ENCODE measurements at places on chromosomes 6 and 20.
A peak's percentile ranks its signal among the peaks of the same experiment; 100 is the strongest.

DNA sequence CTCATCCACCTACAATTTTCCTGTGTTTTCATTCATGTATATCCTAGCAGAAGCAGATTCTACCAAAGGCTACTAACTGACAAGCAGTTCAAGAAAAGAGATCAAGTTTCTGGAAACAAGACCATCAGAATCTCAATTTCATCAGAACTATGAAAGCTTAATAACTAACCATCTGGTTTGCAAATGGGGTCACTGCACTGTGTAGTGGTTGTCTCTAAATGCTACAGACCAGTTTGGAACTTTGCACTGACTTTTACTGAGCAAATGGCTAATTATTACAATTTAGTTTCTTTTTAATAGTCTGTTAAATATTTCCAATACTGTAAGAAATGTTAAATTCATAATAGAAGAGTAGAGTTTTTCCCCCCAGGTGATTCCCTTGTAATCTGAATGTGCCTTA, 64.5 kb downstream of the REPS1 start:
- DNase-seq: no peak

GRCh38 chr20:58553841-58554240, 38.6 kb upstream of the APCDD1L start:
- DNase-seq: no peak

DNA sequence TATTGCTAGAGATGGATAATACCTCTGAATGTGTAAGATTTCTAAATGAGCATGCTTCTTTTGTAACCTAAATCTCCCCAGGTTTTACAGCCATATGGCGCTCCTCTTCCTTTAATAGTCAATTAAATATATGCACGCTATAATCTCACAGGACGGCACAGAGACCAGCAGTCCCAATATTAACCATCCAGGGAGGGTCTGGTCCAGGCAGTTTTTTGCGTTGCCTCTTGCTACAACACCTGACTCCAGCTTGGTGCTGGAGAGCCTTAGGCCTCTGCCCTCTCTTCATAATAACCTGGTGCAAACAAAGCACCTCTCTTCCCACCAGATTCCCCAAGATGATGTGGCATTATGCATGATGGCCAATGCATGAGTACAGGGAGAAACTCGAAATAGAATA, 183.4 kb downstream of the LY86 start:
- DNase-seq: no peak

DNA sequence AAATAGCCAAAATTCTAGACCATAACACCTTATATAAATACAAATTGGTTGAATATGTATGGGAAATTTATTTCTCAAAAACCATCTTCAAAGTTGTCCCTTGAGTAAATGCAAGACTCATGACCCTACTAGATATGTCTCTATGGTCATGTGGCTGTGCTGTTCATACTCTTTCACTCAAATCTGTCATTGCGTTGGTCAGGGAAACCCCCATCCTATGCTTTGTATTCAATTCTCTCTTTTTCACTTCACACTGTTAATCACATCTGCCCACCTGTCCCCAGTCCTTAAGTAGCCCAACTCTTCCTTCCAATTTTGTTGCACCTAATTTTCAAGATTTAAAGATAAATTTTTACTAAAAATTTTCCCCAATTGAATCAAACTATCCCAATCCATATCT, 51.0 kb downstream of the RPS12 start:
- no peak for DNase-seq

- DNase-seq: no peak
These were observed 1.9 kb downstream of the ELOVL2 start for GRCh38 chr6:11042025-11042749.

- DNase-seq: peak; percentile 64
These were observed 148.3 kb downstream of the GPX5 start for GRCh38 chr6:28673787-28674671.

DNA sequence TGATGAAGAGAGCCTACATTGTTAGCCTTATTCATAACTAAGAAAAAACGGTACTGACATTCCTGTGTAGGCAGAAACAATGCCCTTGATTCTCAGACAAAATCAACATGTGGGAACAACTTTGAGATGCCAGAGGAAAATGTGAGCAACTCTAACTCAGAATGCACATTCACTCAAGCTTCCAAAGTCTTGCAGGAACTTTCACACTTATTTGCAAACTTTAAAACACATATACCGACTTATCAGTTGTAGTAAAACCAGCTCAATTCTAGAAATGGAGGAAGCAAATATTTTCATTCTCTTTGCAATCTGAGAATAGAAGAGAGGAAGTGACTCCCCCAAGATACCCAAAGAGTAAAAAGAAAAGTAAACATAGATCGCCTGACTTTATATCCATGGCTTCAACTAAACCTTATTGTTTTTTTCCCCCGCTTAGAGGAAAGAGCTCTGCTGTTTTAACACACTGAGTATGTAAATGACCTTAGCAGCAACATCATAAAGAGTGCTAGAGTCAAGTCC, 117.6 kb downstream of the EPB41L2 start:
- DNase-seq: peak; percentile 30

- no peak for DNase-seq
These were observed 554.8 kb downstream of the DHX35 start for GRCh38 chr20:39516964-39517363.

- no peak for DNase-seq
These were observed 1234.7 kb upstream of the GJE1 start for GRCh38 chr6:140897804-140898573.

DNA sequence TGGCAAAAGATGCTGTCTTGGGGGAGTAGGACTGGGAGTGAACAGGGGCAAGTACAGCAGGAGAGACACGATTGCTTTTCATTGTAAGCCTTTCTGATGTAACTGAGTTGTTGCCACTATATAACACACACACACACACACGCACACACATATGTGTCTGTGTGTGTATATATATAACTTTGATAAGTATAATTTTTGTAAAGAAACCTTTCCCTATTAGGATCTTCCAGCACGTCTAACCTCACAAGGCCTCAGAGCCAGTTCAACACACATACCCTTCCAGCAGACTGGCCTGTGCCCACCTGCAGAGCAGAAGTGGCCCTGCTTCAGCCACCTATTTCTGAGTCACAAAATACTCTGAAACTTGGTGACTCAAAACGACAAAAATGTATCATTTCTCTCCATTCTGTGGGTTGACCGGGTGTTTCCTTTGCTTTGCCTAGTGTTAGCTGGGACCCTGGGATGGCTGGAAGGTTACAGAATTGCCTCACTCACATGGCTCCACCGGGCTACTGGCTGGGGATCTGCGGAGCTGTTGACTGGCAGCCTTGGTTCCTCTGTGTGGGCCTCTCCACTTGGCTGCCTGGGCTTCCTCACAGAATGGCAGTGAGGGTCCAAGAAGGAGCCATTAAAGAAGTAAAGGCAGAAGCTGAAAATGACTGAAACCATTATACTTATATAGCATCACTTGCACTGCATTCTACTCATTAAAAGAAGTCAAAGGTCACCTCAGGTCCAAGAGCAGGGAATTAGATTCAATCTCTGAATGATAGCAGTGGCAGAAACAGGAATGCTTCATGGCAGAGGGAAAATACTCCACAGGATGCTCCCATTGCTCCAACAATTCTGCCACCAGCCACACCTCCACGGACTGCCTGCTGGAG, 126.4 kb downstream of the BANF2 start:
- DNase-seq: no peak

GRCh38 chr20:35600993-35601973, 14.3 kb upstream of the SPAG4 start:
- DNase-seq: peak; percentile 37

DNA sequence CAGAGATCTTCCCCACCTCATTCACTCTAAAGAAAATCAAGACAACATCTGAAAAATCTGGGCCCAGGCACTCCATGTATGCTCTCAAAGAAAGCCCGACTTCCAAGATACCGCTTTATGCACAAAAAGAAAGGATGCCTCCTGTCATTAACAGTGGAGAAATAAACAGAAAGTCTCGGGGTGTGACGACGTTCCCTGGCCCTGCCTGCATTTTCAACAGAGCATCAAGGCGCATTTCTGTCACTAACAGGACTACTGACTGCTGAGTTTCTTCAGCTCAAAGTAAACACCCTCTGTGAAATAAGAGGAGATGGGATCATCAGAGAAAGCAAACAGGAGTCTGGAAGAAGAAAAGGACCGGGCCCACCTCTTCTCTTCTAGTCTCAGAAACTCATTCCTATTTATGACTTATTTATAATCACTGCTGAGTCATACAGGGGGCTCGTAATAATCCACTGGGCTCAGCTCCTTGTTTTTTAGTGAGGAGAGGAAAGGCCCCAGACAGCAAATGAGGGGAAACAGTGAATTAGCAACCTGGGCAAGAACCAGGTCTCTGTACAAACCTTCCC, 99.7 kb downstream of the ZMYND8 start:
- no peak for DNase-seq

GRCh38 chr6:107603006-107603370, 113.1 kb downstream of the SOBP start:
- peak; percentile 72 for DNase-seq

DNA sequence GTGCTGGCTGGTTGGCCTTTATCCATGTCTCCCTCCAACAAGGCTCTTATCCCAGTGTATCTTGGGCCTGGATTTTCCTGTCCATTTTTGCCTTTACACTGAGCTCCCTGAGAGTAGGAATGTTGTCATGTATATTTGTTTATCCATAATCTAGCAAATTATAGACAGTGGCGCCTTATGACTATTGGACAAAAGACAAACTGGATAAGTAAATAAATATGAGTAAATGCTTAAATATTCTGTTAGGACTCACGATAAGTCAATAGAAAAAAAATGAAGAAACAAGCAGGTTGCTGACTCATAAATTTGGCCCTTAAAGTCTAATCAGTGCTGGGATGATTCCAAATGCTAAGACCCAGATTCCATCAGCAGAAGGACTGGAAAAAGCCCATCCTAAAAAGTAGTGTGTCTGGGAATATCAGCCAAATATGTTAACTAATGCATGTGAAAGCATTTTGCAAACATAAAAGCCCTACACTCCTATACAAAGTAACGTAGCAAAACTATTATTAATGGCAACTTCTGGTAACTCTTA, 55.0 kb upstream of the PCSK2 start:
- no peak for DNase-seq

DNA sequence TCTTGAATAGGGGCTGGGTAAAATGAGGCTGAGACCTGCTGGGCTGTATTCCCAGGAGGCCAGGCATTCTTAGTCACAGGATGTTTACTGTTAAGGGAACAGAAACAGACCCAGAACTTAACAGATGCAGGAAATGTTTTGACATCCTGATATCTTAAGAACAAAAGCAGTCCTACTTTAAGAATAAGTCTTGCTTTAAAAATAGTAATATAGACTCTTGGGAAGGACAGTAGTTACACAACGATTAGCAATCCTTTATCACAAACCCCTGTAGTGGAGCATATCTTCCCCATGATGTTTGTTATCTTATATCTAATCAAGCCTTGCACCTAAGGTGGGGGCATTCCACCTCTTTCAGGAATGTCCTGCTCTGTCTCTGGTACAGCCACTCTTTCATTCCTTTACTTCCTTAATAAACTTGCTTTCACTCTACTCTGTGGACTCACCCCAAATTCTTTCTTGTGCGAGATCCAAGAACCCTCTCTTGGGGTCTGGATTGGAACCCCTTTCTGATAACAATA, 493.7 kb upstream of the SULF2 start:
- DNase-seq: no peak

DNA sequence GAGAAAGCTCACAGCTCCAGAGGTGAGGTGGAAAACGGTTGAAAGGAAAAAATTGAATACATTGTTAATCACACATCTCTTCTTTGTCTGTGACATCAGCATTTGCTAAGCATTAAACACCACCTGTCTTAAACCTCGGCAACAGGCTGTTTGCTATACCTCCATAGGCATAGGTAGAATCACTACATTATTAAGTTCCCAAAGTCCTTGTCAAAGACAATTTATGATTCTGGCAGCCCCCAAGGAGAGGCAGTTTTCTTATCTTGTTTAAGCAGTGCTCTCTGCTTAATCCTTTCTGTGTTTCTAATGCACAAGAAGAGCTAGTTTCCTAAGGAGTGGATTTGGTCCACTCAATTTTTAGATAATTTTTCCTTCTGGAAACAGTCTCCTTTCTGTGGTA, 249.7 kb downstream of the NKAIN2 start:
- no peak for DNase-seq

Measured in midbrain (tissue), 1 donor.